ENCODE measurements at places on chromosomes 1 and 21.

DNA sequence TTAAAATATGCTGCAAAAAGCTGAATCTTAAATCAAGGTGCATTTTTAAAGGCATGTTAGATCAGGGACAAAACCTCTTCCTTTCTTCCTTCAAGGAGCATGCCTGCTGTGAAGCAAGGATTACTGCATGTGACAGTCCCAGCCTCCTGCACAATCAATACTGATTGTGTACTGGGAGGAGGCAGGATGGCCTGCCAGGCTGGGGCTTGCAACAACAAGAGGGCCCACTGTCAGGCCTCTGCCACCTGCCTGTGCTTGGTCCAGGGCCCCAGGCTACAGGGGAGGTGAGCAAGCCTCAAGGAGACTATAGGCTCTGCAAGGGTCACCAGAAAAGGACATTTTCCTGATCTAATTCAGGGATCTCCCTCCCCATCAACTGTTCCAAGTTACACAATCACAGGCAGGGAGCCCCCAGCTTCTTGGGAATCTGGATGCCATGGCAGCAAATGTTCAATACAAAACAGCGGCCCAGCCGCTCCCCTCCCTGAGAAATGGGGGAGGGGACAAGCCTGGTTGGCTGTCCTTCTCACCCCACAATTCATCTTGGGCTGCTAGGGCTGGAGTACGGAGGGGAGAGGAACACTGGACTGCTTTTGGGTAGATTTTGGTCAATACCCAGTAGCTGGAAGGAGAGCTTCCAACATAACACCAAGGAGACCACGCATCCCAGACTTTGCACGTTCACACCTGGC is 76.7 kb downstream of the SSBP3 start:
- DNase-seq, result no peak

DNA sequence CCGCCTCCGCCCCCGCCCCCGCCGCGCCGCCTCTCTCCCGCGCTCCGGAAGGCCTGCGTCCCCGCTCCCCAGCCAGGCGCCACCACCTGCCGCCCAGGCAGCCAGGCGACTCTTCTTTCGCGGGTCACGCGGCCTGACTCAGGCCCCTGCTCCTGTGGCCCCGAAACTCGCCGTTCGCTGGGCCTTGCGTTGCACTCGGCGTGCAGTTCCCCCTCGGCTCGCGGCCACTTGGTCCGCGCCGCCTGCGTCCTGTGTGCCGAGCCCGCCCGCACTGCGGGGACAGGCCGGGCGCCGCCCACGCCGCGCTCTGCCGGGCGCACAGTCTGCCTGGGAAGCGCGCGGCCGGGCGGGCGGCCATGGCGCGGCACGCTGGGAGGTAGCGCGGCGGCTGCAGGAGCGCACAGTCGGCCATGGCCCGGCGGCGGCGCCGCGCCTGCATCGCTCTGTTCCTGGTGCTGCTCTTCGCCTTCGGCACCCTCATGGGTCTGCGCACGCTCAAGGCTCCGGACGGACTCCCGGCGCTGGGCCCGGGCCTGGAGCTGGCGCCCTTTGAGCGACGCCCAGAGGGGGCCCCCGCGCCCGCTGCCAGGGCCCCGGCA is at the start of gene MANEAL:
Gene MANEAL (plus strand): TSS at position 75 of the 599 bp plus-strand sequence. CDS start 336 bp downstream, at position 411.
- DNase-seq, result no peak

DNA sequence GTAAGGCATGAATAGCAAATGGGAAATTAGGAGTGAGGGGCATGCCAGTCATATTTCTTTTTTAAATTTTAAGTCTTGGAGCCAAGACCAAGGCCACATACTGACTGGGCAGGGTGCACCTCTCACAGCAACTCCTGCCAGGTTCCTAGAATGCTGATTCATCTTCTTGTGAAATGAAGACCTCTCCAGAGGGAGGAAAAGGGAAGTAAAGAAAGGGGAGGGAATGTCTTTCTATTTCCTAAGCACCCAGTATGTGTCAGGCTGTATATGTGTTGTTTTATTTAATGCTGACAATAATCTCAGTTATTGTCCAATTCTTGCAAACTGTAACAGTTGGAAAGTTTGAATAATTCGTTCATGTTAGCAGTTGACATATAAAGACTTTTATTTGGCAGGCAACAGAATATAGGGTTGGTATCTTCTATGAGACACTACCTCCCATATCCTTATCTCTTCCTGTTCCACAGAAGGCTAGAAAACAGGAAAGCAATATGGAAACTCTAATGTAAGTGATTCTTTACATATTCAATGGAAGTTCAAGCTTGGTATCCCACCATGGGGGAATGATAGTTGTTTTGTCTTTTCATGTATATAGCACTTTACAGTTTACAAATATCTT is 259.1 kb upstream of the USP24 start:
- no peak for DNase-seq

- DNase-seq, result no peak
Measured at GRCh38 chr1:228338521-228339051, 68.0 kb downstream of the TRIM11 start.

DNA sequence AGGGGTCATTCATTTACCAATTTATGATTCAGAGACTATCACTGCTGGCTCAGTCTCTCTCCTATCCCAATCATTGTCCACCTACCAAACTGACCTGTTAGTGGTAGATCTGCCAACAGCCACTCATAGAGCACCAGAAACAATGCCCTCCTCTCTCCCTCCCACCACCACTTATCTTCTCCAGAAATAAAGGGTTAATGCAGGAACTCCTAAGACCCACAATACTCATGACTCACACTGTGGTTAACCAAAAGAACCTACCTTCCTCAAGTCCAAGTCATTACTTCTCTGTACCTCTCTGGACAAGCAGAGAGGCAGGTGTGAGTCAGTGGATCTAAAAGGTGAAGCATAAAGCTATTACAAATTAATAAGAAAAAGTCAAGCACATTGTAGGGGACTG is 40.9 kb upstream of the CAMK1G start:
- DNase-seq, result no peak

GRCh38 chr1:208527156-208527555 is 283.0 kb upstream of the PLXNA2 start:
- DNase-seq, result no peak

DNA sequence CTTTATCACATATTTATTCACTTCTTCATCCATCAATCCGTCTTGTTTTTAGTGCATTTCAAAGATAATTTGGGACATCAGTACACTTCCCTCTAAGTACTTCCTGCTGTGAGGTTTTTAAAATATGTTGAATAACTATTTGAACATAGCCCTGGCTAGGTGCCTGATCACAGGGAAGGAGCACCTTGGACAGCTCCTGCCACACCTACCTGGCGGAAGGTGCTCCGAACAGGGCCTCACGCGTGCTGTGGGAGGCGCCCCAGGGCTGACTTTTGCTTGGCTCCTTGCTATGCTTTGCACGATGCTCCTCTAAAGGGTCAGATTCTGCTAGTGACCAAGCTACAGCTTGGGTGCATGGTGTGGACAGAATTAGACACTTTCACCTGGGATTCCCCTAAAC is 4.9 kb upstream of the ATXN7L2 start:
- DNase-seq, result no peak

GRCh38 chr1:181057079-181057478 is 23.3 kb downstream of the MR1 start:
- no peak for DNase-seq

GRCh38 chr21:16509476-16509875 is 779.7 kb downstream of the USP25 start:
- no peak for DNase-seq

DNA sequence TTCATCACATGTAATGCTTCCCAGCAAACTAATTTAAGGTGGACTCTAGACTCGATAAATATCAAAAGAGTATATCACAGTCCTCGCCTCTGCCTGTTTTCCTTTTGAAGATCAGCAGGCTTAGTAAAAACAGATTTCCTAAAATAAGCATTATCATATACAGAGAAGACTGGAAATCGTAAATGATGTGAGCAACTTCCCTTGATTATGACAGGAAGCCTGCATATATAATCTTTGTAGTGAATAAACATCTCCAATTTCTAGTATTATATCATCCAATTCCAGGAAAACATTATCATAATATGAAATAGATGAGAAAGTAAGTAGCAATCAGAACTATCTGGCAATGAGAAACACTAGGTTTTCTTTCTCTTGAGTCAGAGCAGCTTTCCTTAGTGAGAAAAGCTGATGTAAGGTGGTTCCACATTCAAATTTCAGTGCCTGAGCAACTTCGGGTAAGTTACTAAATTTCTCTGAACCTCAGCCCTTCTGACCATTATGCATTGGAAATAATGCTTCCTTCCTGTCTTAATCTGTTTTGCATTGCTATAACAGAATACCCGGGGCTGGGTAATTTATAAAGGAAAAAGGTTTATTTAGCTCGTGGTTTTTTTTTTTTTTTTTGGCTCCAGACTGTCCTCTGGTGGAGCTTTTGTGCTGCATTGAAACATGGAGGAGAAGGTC is 12.6 kb upstream of the POU2F1 start:
- no peak for DNase-seq

GRCh38 chr1:151238467-151238739 is 16.1 kb upstream of the PSMD4 start:
- DNase-seq, result no peak

GRCh38 chr1:198283222-198283621 is 126.4 kb downstream of the NEK7 start:
- no peak for DNase-seq

- DNase-seq, result no peak
Measured at GRCh38 chr1:58539553-58539952, 7.0 kb downstream of the OMA1 start.

- peak; percentile 27 for DNase-seq
Measured at GRCh38 chr1:156140879-156141707, 12.3 kb upstream of the SEMA4A start.

DNA sequence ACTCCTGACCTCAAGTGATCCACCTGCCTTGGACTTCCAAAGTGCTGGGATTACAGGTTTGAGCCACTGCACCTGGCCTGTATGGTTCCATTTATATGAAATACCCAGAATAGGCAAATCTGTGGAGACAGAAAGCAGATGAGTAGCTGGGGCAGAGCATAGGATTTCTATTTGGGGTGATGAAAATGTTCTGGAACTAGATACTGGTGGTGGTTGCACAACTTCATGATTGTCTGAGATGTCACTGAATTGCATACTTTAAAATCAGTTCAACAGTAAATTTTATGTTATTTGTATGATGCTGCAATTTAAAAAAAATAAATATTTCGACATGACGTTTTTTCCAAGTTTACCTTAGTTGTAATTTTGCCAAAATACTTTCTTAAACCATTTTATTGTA is 23.9 kb downstream of the ITSN1 start:
- no peak for DNase-seq

GRCh38 chr1:173248247-173248940 is 41.3 kb upstream of the TNFSF4 start:
- DNase-seq, result no peak

- DNase-seq, result no peak
Measured at GRCh38 chr1:6795661-6796060, 10.4 kb downstream of the CAMTA1 start.

- DNase-seq, result peak; percentile 75
Measured at GRCh38 chr1:228500901-228501871, 14.0 kb downstream of the RNF187 start.

DNA sequence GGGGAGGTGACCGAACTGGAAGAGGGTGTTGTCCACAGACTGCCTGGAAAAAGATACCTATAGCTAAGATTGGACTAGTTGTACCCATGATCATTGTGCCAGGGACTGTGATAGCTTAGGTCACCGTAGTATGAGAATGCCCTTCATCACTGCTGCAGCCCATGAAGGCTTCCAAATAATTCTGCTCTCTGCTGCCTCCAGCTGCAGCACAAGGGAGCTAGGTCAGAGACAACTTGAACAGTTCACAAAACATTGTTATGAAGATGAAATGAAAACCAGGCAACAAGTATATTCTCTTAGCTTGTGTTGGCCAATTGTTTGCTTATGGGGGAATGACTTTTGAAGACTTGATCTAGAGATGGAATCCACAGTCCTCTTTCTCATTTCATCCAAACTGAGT is 246.7 kb downstream of the MRPL39 start:
- DNase-seq, result no peak

DNA sequence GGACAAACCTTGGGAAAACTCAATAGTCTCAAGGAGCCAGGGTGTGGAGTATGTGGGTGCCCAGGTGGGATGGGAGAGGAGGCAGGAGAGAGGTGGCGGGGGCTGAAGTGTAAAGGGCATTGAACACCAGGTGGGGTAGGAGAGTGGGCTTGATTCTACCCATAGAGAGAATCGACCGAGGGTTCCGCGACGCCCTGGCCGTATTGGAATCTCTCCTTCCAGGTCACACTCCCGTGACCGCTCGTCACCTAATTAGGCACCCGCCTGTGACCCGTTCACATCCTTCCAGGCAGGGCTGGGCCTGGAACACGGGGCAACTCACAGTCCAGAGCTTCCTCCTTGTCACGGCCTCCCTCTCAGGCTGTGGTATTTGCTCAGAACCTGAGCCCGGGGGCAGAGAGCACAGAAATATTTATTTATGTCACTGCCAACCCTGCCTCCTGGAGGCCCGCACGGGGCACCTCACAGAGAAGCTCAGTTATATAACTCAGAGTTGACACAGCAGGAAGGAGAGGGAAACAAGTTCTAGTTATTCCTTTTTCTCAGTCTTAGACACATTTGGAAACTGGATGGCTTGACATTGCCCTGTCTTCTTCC is 12.0 kb downstream of the NCMAP start:
- DNase-seq, result no peak

DNA sequence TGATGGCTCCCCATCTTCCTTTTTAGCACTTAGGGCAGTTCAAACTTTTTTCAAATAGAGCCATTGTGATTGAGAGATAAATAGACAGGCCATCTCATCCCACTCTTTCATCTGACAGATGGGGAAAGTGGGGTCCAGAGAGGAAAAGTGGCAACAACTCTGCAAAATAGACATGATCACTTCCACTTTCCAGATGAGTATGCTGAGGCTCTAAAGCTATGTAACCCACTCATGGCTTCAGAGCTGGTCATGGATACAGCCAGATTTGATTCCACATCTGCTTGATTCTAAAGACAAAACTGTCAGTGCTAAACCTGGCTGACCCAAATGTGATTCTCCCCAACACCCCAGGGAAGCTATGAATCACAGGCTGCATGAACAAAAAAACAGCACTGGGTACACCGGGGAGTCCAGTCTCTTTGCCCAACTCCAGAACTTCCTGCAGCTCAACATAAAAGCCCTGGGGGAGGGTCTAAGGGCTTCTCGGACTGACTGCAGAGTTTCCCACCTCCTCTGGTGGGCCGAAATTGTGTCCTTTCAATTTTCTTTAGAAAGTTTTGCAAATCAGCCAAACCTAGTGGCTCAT is 59.3 kb downstream of the PLPP3 start:
- no peak for DNase-seq

- DNase-seq, result no peak
Measured at GRCh38 chr1:166151804-166152203, 15.0 kb downstream of the FAM78B start.

DNA sequence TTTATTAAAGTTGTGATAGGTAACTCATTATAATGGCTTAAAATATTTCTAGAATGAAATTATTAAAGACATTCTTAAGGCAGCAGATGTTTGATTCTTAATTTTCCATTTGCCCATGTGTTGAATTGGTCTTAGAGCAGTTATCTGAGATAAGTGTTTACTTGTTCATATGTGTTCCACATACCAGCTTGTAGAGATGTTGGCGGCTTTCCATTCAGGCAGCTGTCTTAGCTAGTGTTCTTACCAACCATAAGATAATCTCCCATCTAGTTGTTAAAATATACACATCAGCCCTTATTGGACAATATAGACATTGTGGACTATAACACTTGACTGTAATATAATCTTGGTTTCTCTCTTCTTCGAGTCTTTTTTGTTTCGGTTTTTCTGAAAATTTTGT is 1372.9 kb upstream of the ADGRL2 start:
- no peak for DNase-seq
